ENCODE measurements at places on chromosomes 11 and 22. TPM values are rescaled to one million over a fixed set of nuclear protein-coding genes. Genes with fewer than 3 reads are reported as not detected.
A peak's percentile ranks its signal among the peaks of the same experiment; 100 is the strongest.

GRCh38 chr11:12949453-12949852 lies 59.7 kb upstream of the RASSF10 start:
- H3K27ac ChIP-seq = no peak overlapping the region
- H3K36me3 ChIP-seq = no peaks in the 10 kb centered on the region
- DNase-seq = no peak
- H3K27me3 ChIP-seq = no peaks in the 10 kb centered on the region
- no peak overlapping the region for H3K4me3 ChIP-seq
- no peaks in the 10 kb centered on the region for H3K4me1 ChIP-seq

Gene CELSR1
- total RNA-seq = 51.8 TPM

DNA sequence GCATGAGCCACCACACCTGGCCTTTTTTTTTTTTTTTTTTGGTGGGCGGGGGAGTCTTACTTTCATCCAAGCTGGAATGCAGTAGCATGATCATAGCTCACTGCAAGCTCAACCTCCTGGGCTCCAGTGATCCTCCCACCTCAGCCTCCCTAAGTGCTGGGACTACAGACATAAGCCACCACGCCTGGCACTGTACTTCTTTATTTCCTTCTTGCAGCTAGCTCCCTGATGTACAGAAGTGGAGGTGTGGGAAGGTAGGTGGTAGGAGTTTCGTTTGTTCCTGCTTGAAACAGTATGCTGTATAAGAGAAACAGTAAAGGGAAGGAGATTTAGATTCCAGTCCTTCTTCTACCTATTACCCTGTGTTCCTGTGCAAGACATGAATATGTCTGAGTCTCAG lies 72.1 kb downstream of the WNT11 start:
- no peaks in the 10 kb centered on the region for H3K27me3 ChIP-seq
- peaks cover 12% of the 10 kb centered on the region for H3K36me3 ChIP-seq
- H3K4me3 ChIP-seq = no peak overlapping the region
- DNase-seq = no peak
- no peak overlapping the region for H3K27ac ChIP-seq

GRCh38 chr11:108754901-108755625 lies 90.2 kb downstream of the DDX10 start:
- no peak for DNase-seq
- H3K4me1 ChIP-seq = peaks cover 6% of the 10 kb centered on the region
- H3K27ac ChIP-seq = no peak overlapping the region
- no peak overlapping the region for H3K4me3 ChIP-seq

DNA sequence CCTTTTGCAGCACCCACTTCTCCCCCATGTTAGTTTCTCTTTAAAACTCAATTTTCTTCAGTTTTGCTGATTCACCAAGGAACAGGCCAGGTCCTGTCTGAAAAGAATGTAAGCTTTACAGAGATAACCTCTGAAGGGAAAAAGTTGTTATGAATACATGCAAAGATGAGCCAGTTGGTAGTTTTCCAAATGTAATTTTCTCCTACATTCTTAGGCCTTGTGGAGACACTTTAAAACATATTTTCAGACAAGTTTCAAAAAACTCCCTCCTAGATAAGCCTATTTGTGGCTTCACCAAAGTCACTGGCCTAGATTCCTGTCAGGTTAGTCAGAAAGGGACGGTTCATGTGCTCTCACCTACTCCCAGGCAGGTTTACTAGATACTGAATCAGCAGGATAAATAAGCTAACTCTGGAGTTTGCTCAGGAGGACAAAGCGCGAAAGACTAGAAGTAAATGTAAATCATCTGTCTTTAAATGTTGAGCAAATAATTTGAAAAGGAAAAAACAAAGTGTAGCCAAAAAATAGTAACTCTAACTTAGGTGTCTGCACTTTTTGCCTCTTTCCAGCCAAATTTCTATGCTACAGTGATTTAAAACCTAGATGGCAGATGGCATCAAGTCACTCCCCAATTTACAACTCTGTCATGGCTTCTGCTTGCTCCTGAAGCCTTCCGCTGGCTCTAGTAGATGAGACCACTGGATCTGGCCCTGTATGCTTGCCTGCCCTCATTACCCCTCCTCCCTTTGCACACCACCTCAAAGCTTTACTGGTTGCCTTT lies 4.9 kb upstream of the ATP6V1E1 start:
- H3K27ac ChIP-seq = peak overlapping the region; percentile 18
- H3K4me1 ChIP-seq = peaks cover 7% of the 10 kb centered on the region

DNA sequence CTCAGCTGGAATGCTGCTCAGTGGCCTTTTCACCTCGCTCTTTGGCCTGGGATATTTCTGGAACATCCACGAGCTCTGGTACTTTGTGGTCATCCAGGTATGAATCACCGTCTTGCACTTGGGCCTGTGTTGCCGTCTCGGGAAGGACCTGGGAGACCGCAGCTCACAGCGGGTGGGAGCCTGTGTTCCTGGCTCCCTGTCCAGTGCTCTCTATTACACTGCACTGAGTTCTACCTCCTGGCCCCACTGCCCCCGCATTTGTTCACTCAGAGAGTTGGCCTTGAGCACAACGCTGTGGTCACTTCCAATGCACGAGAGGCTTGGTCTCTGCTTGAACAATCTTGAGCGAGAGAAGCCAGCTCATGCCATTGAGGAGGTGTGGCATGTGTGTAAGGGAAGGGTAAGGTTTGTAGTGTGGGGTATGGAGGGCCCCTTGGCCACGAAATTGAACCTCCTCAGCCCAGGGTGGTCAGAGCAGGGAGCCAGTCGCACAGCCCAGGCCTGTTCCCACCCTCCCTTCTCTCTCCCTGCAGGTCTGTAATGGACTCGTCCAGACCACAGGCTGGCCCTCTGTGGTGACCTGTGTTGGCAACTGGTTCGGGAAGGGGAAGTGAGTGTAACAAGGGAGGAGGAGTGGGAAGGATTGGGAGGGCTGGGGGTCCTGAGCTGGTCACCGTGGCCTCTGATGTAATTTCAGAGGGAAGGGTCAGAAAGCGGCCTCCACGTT lies 16.2 kb downstream of the SLC37A2 start:
- H3K27ac ChIP-seq = no peak overlapping the region
- H3K4me1 ChIP-seq = no peaks in the 10 kb centered on the region
- no peaks in the 10 kb centered on the region for H3K27me3 ChIP-seq
- H3K4me3 ChIP-seq = no peak overlapping the region

DNA sequence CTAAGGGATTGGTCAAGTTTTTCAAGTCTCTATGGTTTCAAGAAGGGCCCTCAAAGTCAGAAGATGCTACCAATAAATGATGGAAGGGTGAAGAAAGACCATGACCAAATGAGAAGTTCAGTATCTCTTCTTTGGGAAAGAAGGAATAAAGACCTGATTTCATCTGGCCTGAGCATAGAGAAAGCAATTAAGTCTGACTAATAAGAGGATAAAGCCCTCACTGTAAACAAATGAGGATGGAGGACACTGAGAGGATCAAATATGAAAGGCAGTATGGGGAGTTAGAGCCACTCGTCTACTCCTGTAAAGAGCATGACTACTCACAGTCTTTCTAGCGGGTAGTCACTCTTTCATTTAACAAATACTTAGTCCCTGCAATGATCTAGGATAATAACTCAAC lies 44.6 kb downstream of the FAM168A start:
- peaks cover 18% of the 10 kb centered on the region for H3K4me1 ChIP-seq
- no peaks in the 10 kb centered on the region for H3K27me3 ChIP-seq
- no peak overlapping the region for H3K4me3 ChIP-seq
- no peaks in the 10 kb centered on the region for H3K36me3 ChIP-seq

Gene CALCA
- total RNA-seq = not detected

GRCh38 chr11:11016068-11016467 lies 158.2 kb upstream of the ZBED5 start:
- no peaks in the 10 kb centered on the region for H3K4me1 ChIP-seq
- no peak overlapping the region for H3K27ac ChIP-seq
- no peaks in the 10 kb centered on the region for H3K27me3 ChIP-seq
- no peaks in the 10 kb centered on the region for H3K36me3 ChIP-seq

- peaks cover 17% of the 10 kb centered on the region for H3K4me1 ChIP-seq
- H3K4me3 ChIP-seq = no peak overlapping the region
- no peaks in the 10 kb centered on the region for H3K36me3 ChIP-seq
- no peak overlapping the region for H3K27ac ChIP-seq
- H3K27me3 ChIP-seq = no peaks in the 10 kb centered on the region
- no peak for DNase-seq
These were observed 28.4 kb downstream of the YAP1 start for GRCh38 chr11:102138670-102139069.

GRCh38 chr11:45652781-45653180 lies 12.6 kb downstream of the CHST1 start:
- H3K27ac ChIP-seq = no peak overlapping the region
- no peak for DNase-seq
- H3K4me1 ChIP-seq = peaks cover 11% of the 10 kb centered on the region
- no peaks in the 10 kb centered on the region for H3K36me3 ChIP-seq
- H3K4me3 ChIP-seq = no peak overlapping the region
- peaks cover 25% of the 10 kb centered on the region for H3K27me3 ChIP-seq

DNA sequence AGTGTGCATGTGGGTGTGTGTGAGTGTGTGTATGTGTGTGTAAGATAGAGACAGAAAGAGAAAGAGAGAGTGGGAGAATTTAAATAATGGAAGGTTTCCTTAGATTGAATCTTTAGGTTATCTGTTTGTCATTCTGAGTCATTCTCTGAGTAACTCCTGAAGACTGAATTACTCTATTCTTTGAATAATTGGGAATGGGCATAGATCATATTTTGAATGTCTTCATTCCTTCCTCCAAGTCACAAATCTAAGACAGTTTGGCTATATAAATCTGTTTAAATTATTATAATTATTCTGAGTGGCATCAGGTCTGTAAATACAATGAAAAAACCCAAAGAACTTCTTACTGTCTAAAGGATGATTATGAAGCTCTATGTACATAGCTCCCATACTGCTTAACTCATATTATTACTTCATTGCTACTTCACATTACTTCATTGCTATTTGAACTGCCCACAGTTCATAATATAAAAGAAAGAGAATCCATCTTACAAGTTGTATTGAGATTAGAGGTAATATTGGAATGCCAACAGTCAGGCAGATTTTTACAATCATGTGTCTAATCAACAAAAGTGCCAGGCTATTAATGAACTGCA lies 346.6 kb upstream of the CCDC179 start:
- no peak overlapping the region for H3K4me3 ChIP-seq
- no peak overlapping the region for H3K27ac ChIP-seq
- H3K4me1 ChIP-seq = no peaks in the 10 kb centered on the region
- H3K36me3 ChIP-seq = no peaks in the 10 kb centered on the region

DNA sequence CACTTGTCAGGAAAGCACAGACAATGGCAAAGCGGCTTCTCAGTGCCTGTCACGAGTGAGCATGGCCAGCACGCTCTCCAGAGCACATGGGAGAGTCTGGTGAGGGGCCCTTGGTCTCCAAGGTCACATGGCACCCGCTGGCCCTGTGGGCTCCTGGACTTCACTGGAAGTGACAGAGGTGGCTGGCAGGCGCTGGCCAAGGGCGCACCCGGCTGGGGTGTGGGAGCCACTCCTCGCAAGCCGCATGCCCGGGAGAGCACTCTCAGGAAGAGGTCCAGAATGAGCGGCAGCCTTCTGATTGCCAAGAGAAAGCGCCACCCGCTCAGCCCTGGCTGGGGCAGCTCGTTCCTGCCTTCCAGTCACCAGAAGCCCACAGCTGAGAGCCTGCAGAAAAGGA lies 17.1 kb upstream of the MOB2 start:
- H3K27ac ChIP-seq = no peak overlapping the region
- peaks cover 58% of the 10 kb centered on the region for H3K4me1 ChIP-seq

- no peaks in the 10 kb centered on the region for H3K27me3 ChIP-seq
- DNase-seq = peak; percentile 66
- peak overlapping the region; percentile 72 for H3K4me3 ChIP-seq
- H3K4me1 ChIP-seq = peaks cover 80% of the 10 kb centered on the region
- peak overlapping the region; percentile 76 for H3K27ac ChIP-seq
These were observed 726 bp downstream of the ST3GAL4 start for GRCh38 chr11:126355926-126356897.

- H3K36me3 ChIP-seq = no peaks in the 10 kb centered on the region
- H3K4me3 ChIP-seq = no peak overlapping the region
- H3K27me3 ChIP-seq = no peaks in the 10 kb centered on the region
- H3K27ac ChIP-seq = peak overlapping the region; percentile 11
- H3K4me1 ChIP-seq = peaks cover 39% of the 10 kb centered on the region
These were observed 32.4 kb upstream of the PDGFB start for GRCh38 chr22:39277142-39277607.
